ENCODE measurements at places on chromosomes 7 and 10. TPM values are rescaled to one million over a fixed set of nuclear protein-coding genes. Genes with fewer than 3 reads are reported as not detected.

DNA sequence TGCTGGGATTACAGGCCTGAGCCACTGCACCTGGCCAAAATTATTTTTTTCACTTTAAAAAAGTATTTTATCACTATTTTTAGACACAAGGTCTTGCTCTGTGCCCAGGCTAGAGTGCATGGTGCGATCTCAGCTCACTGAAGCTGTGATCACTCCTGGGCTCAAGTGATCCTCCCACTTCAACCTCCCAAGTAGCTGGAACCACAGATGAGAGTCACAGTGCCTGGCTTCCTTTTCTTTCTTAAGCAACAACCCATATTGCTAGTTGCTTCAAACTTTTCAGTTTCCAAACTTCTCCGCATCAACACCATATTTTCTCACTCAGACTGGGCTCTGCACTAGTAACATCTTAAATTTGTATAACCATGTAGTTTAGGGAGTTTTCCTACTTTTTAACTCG, 9.5 kb upstream of the SMC3 start:
- H3K4me3 ChIP-seq: no peak overlapping the region
- H3K4me1 ChIP-seq: peaks cover 3% of the 10 kb centered on the region
- no peaks in the 10 kb centered on the region for H3K27me3 ChIP-seq
- H3K36me3 ChIP-seq: no peaks in the 10 kb centered on the region

DNA sequence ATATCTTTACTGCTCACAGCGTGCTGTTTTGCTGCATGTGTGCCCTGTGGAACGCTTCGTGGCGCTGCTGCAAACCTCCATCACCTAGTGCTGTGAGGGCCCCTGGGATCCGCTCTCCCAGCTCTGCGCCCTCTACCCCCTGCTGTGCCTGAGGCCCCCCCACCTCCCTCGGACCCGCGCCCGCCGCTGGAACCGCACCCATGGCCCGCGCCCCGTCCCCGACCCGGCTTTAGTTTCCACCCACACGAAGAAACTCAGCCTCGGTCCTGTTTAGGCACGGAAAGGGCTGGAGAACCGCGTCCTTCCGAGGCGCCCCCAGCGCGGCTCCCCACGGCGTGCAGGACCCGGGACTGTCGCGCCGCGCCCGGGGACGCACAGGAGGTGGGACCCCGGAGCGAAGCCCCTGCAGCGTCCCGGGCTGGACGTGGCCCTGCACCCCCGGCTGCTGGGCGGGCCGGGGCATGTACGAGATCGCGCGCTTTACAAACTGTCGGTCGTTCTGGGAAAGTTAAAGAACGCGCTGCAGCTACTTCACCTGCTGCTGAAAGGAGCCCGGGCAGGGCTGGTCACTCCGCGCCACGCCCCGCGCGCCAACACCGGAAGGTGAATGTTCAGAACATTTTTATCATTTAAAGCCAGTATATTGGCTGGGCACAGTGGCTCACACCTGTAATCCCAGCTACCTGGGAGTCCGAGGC, 54.3 kb downstream of the BMS1 start:
- H3K27ac ChIP-seq: no peak overlapping the region
- H3K4me3 ChIP-seq: no peak overlapping the region
- no peaks in the 10 kb centered on the region for H3K27me3 ChIP-seq
- DNase-seq: no peak
- H3K4me1 ChIP-seq: no peaks in the 10 kb centered on the region
- peaks cover 7% of the 10 kb centered on the region for H3K36me3 ChIP-seq

DNA sequence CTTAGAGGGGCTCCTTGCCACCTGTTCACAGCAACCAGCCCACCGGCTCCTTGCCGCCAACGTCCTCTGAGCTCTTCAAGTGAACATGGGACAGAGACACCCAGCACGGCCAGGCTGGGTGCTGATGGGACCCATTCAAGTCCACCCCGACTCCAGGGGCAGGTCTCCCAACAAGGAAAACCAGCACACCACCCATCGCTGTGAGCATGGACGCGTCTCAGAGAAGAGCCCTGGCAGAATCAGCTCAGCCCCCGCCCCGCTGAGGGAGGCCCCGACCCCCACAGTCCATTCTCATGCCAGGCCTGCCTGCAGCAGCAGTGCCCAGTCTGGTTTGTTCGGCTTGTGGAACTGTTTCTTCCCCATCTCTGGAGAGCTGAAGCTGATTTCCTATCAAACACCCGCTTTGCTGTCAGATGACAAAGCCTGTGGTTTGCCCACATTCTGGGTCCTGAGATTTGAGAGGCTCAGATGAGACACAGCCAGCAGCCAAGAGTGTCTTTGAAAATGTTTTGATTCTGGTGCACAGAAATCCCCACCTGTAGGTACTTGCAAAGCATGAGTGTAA, 216.6 kb downstream of the ZMYND11 start:
- no peak overlapping the region for H3K27ac ChIP-seq
- DNase-seq: no peak
- H3K4me1 ChIP-seq: no peaks in the 10 kb centered on the region
- H3K4me3 ChIP-seq: no peak overlapping the region
- peaks cover 3% of the 10 kb centered on the region for H3K36me3 ChIP-seq
- H3K27me3 ChIP-seq: no peaks in the 10 kb centered on the region

GRCh38 chr7:131556053-131556908, at the start of gene PODXL:
Gene PODXL, minus strand, starts transcription at chr7:131556628. Its CDS starts 269 bp downstream, at chr7:131556359.
- H3K36me3 ChIP-seq: no peaks in the 10 kb centered on the region
- H3K4me3 ChIP-seq: no peak within 1 kb of the TSS
- DNase-seq: peak; percentile 44
- H3K27me3 ChIP-seq: peaks cover 27% of the 10 kb centered on the region
- H3K4me1 ChIP-seq: peaks cover 26% of the 10 kb centered on the region
- H3K27ac ChIP-seq: no peak within 1 kb of the TSS

DNA sequence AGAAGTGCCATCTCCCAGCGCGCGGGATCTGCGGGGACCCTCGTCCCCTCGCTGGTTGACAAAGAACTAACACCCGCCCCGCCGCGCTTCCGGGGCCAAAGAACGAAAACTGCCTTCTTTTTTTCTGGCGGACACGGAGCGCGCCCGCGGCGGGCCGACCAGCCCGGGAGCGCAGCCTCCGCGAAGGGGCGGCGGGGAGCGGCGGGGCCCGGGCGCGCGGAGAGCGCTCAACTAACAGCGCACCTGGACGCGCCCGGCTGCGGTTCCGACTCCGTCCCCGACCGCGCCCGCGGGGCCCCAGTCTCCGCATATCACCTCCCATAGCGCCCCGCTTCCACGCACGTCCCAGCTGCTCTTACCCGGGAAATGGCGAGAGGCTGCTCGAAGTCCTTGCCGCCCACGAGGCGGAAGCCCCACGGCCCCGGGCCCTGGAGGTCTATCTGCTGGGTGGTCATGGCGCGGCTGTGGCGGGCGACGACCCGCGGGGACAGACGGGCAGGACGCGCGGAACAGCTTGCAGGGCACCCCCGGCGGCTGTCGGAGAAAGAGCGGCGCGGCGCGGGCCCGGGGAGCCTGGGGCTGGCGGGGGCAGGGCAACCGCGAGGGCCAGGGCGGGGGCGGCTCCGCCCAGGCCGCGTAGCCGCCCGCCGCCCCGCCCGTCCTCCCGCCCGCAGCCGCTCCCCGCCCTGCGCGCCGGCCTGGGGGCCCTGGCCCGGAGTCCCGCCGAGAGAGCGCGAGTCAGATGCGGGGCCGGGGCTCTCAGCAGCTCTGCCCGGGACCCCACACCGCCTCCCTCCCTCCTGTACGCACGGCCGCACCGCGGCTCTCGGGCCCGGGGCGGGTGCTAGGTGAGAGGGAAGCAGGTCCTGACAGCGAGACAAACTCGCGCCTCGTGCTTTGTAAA, at the start of gene PDLIM1:
Gene PDLIM1 (minus strand): TSS at position 543 of the 904 bp plus-strand sequence. CDS start 88 bp downstream, at position 455.
- H3K27ac ChIP-seq: no peak within 1 kb of the TSS
- peak; percentile 53 for DNase-seq
- no peak within 1 kb of the TSS for H3K4me3 ChIP-seq
- H3K27me3 ChIP-seq: peaks cover 22% of the 10 kb centered on the region
- H3K36me3 ChIP-seq: no peaks in the 10 kb centered on the region

DNA sequence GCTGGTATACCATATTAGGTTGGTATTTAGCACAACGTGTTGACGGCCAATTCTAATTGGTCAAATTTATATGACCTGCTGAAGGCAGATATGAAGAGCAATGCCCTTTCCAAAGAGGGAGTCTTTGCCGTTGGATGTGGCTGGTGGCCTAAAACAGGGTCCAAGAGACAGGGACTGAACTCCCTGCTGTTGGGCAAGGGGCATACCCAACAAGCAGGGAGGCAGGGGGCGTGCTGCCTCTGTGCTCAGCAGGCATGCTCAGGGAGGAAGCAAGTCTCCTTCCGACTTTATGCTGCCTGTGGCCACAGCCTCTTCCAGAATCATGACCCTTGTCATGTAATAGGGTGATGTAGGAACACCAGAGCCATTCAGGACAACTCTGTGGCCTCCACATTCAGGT, 167.7 kb upstream of the NPVF start:
- no peaks in the 10 kb centered on the region for H3K4me1 ChIP-seq
- H3K36me3 ChIP-seq: no peaks in the 10 kb centered on the region
- no peaks in the 10 kb centered on the region for H3K27me3 ChIP-seq
- no peak overlapping the region for H3K4me3 ChIP-seq
- DNase-seq: no peak
- H3K27ac ChIP-seq: no peak overlapping the region

DNA sequence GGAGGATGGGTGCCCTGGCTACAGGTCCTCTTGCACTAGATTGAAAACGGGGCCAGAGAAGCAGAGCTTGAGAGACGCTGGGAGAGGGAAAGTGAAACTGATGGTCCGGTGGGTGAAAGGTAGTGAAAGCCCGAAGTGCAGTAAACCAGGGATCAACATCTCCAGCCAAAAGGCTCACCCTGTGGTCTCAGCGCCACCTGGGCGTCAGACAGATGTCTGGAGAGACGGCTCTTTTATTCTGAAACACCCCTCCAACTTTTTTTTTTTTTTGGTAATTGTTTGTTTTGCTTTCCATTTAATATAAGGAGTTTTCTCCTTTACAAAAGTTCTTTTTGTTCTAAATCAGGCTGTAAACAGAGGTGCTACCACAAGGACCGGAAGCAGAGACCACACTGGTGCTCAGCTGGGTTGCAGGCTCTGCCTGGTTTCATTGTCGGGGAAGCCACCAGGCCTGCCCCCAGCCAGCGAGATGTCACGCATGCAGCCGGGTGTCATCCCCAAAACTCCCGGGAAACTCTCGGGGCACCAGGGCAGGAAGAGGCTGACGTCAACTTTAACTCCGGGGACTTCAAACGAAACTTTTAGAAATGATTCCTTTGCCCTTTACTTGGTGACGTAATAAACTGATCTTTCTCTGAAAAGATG, 11.2 kb downstream of the IL2RA start:
- peak; percentile 93 for DNase-seq
- peaks cover 38% of the 10 kb centered on the region for H3K36me3 ChIP-seq
- no peaks in the 10 kb centered on the region for H3K27me3 ChIP-seq
- H3K4me3 ChIP-seq: peak overlapping the region; percentile 74

DNA sequence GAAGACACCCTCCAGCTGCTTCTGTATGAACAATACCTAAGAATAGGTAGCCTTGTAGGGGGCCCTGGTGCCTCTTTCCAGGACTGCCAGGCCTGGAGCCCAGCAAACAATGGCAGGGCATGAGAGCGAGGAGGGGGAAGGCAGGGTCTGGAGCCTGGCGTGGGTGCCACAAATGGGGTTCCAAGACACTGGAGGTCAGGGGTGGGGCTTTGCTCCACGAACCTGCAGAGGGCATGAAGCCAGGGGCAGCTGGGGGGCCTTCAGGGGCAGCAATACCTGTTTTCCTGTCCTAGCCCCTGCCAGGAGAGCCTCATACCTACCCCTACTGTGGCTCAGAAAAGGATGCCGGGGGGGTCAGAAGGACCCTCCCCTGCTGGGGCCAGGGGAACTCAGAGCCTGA, 61.6 kb downstream of the SLC29A4 start:
- H3K4me3 ChIP-seq: no peak overlapping the region
- H3K36me3 ChIP-seq: peaks cover 43% of the 10 kb centered on the region

GRCh38 chr10:581776-582330, 107.6 kb downstream of the DIP2C start:
- no peak for DNase-seq
- no peaks in the 10 kb centered on the region for H3K27me3 ChIP-seq
- H3K4me1 ChIP-seq: no peaks in the 10 kb centered on the region

GRCh38 chr10:126146771-126147170, 241.5 kb downstream of the ADAM12 start:
- no peak overlapping the region for H3K4me3 ChIP-seq
- no peak for DNase-seq
- H3K4me1 ChIP-seq: no peaks in the 10 kb centered on the region
- no peaks in the 10 kb centered on the region for H3K36me3 ChIP-seq
- no peaks in the 10 kb centered on the region for H3K27me3 ChIP-seq
- H3K27ac ChIP-seq: no peak overlapping the region

GRCh38 chr7:28126410-28127041, 54.1 kb downstream of the JAZF1 start:
- no peaks in the 10 kb centered on the region for H3K36me3 ChIP-seq
- H3K27ac ChIP-seq: no peak overlapping the region
- H3K4me3 ChIP-seq: no peak overlapping the region
- H3K27me3 ChIP-seq: no peaks in the 10 kb centered on the region
- DNase-seq: no peak

The GRM8 gene
- not detected for polyA plus RNA-seq

The CLRN3 gene
- not detected for polyA plus RNA-seq

The TCAF1 gene
- 12.4 TPM for polyA plus RNA-seq

The BUD31 gene
- polyA plus RNA-seq: 251 TPM

The OR9A2 gene
- not detected for polyA plus RNA-seq

All from CD4-positive, CD25-positive, alpha-beta regulatory T cell (primary cell).